ENCODE measurements at places on chromosomes 2 and 18.

- no peak for DNase-seq
Measured at GRCh38 chr2:100248971-100249370, 73.3 kb downstream of the LONRF2 start.

DNA sequence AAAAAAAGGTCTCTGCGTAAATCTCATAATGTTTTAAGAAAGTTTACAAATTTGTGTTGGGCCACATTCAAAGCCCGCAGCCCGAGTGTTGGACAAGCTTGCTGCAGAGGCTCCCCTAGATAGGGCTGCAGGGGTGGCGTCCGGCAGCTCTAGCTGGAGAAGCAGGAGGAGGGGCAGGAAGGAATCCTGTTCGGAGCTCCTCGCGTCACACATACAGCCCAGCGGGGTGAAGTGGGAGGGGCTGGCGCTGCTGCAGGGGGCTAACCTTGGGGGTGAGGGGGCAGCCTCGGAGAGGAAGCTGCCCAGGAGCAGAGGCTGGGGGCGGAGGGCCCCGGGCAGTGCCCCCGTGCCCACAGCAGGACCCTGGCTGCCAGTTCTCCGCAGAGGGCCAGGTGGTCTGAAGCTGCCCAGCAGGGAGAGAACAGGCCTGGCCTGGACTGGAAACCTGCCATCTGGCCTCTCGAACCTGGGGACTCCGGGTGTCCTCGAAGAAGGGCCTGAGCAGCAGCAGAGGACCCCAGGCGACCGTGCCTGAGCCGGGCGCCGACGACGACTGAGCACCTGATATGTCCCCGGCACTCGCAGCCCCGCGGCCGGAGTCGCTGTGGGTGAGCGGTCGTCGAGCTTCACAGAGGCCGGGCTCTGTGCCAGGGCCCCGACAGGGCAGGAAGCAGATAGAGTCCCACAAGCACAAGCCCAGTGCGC, 2.6 kb upstream of the GPR35 start:
- no peak for DNase-seq

DNA sequence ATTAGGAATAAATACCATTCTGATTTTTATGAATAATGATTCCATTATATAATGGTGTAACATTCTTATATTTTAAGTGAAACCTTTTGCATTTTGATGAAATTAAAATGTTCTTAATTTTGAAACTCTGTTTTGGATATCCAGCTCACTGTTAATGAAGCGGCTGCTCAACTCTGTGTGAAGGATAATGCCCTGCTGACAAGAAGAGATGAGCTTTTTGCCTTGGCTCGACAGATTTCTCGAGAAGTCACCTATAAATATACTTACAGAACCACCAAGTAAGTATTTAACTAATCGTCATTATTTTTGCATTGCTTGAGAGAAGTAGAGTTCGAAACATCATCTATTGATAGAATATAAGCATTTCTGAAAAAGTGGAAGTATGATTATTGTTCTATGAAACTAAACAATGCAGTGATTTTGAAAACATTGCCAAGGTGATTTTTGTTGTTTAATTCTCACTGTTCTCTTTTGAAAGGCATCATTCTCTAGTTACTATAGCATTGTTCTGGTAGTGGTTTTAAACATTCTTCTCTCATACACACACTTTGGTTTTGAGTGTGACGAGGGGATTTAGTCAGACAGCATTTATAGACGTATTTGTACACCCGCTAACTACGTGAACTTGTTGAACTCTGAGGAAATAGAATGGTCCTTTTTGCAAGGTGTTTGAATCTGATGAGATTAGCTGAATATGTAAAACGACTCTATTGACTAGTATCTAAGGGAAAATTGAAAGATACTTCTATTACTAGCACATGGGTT, 21.5 kb downstream of the NAB1 start:
- no peak for DNase-seq

DNA sequence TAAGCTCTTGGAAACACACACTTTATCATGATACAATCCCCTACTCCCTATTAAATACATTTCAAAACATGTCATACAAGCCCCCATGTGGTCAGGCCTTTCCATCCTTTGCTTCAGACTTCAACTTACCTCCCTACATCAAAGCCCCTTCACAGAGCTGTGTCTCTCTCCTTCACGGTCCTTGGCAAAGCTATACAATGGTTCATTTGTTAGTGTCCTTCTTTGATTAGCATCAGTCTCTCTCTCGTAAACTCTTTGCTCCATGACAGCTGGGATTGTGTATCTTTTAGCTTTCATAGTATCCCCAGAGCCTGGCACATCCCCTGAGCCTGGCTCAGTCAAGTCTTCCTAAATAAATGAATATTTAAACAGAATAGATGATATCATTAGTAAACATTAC, 25.6 kb upstream of the INSIG2 start:
- DNase-seq = no peak

- no peak for DNase-seq
Measured at GRCh38 chr18:28584731-28585130, 407.8 kb upstream of the CDH2 start.

GRCh38 chr2:237868631-237869342, 9.4 kb downstream of the RAMP1 start:
- DNase-seq = peak; percentile 25

DNA sequence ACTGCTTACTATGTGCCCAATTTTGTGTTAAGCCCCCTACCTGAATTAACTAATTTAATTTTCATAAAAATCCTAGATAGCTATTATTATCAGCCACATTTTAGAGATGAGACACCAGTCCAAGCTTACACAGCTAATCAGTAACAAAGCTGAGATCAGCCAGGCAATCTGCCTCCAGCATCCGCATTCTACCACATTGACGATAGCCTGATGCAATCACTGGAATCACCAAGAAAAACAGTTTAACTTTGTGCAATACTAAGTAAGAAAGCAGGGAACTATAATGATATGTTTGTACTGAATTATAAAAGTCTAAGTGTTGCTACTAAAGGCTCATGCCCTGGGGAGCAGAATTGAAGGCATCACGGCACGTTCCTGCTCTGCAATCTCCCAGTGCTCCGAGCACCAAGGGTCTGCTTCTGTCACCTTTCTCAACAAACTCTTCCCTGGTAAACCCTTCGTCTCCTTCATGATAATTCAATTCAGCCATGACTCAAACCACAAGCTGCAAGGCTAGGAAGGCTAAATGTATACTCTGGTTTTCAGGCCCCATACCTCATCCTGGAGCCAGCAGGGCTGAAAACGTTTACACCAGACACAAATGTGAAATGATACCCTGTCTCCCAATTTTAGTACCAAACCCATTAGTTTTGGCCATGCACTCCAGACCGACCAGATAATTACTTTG, 19.4 kb downstream of the KANSL3 start:
- DNase-seq = no peak

DNA sequence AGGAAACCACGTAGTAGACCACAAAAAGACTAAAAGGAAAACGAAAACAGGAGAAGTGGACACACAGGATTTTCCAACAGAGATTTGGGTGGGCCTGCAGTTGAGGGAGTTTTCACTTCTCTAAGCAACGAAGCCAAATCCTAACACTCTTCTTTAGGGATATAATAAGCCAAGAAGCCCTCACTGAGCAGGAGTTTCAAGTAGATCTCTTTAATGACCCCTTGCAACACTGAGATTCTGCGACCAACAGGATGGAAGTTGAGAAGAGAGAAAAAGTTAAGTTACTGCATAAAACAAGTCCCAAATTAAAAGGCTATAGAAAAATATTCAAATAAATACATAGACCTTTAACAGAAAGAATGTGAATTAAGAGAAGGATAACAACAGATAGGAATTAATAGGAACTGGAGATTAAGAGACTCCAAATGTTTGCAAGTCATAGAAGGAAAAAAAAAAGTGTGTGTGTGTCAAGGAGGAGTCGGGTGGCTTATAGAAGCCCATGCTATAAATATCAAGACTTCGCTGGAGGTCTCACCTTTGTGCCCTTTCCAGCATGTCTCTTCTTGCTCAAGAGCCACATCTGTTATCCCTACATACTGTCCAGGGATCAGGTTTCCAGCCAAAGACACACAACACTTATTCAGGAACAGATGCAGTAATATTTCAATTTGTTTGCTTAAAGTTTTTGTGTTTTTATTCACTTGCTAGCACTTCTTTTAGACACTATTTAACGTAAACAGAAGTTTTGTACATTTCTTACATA, 69.4 kb upstream of the ARHGAP28 start:
- peak; percentile 72 for DNase-seq

DNA sequence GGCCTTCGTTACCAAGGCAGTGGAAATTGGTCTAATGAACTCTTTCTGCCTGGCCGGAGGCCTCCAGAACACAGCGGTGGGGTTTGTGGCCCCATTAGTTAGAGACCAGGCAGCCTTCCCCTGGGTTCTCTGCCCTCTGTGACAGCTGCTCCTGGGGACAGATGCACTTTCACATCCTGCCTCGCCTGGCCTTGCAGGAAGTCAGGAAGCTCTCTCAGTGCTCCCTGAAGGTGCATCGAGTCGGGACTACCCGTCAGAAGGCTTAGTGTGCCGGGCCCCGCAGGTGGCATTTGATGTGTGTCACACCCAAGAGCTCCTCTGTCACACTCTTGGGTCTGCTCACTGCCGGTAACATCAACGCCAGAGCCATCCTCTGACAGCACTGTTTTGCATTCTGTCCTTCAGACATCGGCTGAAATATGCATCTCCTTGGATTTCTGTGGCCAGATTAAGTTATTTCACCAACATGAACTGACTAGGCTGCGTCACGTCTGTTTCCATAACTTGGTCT, 158.3 kb downstream of the LDLRAD4 start:
- no peak for DNase-seq

GRCh38 chr2:187263675-187264560, 184.1 kb downstream of the CALCRL start:
- DNase-seq = no peak

- DNase-seq = no peak
Measured at GRCh38 chr18:12165038-12165768, 71.6 kb downstream of the ANKRD62 start.

DNA sequence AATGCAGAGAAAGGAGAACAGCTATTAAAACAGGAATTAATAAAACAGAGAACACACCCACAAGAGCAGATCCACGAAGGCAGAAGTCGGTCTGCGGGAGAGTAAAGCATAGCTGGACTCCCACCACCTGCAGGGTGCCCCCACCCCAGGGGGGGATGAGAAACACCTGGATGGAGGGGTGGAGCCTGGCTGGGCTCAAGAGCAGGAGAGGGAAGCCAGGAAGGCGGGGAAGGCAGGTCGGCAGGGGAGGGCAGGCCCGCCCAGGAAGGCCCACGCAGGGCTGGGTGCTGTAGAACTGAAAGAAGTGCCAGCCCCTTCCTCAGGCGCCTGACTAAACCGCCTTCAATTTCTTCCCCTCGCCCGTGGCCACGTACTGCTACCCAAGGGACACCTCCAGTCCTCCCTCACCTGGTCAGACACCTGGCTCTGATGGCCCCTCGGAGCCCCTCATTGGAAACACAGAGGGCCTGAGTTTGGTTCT, 175.4 kb downstream of the HDAC4 start:
- no peak for DNase-seq

DNA sequence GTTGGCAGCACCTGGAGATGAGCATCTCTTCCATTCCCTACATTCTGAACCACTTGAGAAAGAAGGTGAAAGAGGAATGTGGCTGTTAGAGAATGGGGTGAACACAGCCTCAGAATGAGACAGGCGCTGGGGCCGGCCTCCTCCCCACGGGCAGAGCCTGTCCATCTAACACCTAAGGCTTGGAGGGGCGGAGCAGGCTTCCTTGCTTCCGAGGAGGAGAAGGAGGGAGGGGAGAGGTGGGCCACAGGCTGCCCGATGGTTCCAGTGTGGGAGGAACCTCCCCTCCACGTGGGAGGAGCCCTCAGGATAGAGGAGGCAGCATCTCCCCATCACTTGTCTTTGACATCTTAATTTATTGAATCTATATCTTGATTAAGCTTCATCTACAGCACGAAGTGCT, 68.6 kb downstream of the CIB4 start:
- DNase-seq = no peak

DNA sequence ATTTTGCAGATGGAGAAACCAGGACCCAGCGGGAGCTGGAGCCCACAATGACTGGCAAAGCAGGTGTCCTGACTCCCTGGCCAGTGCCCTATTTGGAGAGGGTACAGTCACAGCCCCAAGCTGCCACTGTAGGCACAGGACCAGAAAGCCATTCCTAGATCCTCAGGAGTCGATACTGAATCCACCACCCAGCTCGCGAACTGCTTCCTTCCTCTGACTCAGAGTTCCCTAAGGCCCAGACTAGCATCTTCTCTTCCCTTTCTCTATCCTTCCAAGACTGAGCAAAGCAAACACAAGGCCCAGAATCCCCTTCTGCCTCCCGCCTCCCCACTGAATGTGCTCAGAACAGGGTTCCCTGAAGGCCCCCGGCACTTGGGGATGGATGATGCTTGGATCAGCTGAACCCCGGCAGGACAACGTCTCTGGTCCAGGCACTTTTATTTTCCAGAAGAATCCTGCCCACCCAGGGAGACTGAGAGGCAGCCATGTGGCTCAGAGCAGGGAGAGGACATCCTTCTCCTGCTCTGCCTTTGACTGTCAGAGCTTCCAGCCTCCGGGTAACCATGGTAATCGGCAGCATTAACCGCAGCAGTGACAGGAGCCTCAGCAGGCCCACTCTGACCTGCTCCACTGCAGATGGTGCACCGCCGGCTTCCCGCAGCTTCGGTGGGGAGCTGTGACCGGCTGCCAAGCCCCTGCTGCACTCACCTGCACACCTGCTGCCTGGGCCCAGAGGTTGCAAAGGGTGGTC, 34.8 kb upstream of the KLHL29 start:
- peak; percentile 25 for DNase-seq

DNA sequence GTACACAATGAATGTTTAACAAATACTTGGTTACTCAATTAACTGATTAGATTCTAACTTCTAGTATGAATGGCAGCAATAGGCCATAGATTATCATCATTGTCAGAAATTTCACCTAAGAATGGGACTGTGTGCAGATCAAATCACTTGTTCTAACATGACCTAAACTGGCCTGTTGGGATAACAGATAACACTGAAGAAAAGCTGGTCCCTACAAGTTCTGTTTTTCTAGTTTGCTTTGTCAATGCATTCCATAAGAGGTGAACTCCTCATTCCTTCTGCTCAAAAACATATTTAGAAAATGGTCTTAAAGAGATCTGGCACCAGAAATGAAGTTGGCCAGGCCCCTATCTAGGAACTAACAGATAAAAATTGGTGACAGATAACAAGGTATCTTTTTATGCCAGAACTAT, 175.4 kb downstream of the THADA start:
- DNase-seq = no peak

DNA sequence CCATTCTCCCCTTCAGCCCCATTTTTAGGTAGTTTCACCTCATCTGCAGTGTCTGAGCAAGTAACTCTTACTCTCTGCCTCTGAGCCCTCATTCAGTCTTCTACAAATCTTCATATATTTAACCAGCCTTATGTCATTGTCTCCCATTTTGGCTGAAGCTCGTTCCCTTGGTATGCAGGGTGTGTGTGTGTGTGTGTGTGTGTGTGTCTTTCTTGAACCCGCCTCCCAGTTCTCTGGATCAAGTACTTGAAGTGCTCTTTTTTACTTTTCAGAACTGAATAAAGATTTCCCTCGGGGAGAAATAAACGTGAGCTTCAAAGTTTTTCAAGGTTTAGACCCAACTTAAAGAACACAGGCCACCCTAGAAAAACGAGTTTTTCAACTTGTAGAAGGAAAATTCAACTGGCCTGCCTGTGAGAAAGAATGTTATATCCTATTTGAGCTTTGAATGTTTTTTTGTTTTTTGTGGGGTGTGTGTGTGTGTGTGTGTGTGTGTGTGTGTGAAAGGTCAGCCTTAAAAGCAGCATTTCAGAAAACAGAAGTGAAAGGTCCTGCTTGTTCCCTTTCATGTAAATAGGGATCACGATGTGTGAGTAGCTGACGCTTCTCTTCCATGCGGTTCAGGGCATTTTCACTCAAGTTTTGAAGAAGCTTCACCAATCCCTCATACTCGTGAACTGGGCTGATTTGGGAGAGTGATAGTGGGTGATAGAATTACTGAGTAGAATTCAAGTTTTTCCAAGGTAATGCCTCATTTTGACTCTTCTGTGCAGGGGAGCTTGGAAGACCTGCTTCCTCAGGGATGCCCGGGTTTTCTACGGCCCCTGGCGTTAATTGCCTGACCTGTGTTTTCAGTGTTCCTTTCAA, 50.6 kb upstream of the EML6 start:
- DNase-seq = no peak
